ENCODE measurements at places on chromosomes 7 and 10.

GRCh38 chr10:26959841-26960240, 99.1 kb upstream of the ABI1 start:
- no peak for DNase-seq

DNA sequence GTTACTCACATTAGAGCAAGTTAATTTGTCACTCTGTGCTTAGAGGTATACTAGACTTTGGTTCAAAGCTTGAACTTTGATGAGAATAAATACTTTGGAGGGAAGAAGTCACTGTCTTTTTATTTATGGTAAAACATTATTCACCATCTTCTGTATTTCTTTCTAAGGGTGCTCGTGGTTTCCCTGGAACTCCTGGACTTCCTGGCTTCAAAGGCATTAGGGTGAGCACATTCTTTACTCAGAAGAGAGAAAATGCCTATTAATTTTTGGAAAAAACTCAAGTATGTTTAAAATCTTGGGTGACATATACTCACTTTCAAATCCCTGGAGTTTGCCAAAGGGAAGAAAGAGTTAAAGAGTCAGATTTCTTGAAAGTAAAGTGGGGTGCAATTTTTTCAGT, 10.8 kb downstream of the COL1A2 start:
- no peak for DNase-seq

- DNase-seq, result no peak
These were observed 57.0 kb downstream of the HECTD2 start for GRCh38 chr10:91467114-91467513.

- DNase-seq, result no peak
These were observed 280.3 kb downstream of the AUTS2 start for GRCh38 chr7:69878591-69878990.

DNA sequence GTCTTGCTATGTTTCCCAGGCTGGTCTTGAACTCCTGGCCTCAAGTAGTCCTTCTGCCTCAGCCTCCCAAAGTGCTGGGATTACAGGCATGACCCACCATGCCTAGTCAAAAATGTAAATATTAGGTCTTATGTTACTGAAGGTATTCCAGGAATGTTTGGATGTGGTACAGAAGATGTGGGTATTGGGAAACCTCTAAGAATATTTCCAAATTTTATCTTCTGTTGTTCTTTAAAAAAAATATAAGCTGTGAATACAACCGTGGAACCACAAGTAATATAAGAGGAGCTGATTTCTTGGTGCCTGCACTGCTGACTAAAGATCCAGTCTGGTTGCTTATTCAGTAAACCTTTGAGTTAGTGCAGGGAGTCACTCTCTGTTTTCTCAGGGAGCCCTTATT, 178.3 kb downstream of the AUTS2 start:
- DNase-seq, result no peak

- DNase-seq, result no peak
These were observed 469.5 kb upstream of the POM121L12 start for GRCh38 chr7:52565974-52566373.

DNA sequence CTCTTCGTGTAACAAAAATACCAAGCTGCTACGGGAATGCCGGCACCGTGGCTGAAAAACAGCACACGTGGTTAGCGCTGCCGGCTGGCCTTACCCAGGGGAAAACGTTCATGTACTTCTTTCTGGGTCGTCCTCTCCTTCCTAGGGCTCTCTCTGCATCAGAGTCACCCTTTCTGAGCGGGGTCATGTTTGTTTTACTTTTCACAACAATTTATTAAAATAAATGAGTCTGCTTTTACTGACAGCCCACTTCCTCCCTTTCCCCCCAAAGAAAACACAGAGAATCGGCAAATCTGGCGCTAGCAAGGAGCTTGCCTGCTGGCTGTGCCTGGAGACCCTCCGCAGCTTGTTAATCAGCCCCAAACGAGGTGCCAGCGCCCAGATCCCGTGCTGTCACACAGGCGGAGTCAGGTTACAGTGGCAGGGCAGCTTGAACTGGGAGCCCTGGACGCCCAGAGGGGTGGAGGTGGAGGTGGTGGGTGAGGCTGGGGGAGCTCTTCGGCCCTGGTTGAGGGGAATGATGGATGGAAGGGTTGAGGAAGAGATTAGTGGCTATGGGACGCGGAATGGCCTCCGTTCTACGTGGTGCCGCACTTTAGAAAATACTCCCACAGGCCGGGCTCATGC, 162.2 kb upstream of the TNS3 start:
- DNase-seq, result no peak

DNA sequence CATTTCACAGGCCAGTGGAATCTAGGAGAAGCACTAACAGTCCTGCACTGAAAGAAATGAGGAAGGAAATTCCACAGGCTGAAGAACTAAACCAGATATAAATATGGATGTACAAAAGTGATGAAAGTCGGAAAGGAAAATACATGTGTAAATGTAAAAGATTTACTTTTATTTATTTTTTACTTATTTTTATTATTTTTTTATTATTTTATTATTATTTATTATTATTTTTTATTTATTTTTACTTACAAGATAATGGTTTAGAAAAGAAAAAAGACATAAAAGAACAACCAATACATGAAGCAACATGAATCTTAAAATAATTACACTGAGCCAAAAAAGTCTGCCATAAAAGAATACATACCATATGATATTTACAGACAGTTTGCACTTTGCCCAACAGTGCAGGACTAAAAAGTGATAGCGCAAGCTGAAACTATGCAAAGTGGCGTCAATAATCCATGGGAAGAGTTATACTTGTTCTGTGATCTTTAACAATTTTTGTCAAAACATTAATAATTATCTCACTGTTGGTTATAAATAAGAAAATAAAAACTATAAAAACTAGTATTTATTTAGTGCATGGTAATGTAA, 317.8 kb upstream of the MKI67 start:
- DNase-seq, result no peak

DNA sequence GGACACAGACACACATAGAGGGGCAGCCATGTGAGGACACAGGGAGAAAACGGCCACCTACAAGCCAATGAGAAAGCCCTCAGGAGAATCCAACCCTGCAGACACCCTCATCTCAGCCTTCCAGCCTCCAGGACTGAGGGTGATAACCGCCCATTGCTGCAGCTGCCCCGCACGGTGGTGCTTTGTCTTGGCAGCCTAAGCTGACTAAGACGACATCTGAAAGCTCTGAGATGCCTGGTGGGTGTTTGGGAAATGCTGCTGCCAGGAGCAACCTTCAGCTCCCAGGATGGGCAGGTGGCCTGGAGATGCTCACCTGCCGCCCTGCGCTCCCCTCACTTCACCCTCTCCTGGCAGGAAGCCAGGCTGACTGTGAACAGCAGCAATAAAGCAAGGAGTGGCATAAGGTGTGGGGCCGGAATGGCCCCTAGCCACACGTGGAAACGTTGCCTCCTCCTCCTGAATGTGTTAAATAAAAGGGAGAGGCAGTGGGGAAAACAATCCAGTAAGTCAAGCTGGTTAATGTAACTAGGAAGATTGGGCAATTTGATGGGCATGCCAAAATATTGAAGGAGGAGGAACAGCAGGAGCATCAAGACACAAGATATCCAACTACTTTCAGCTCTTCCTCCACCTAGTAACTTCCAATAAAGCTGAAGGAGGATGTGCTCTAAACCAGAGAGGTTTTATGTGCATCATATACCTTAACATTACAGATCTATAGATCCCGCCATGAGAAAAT, 121.5 kb downstream of the TNS3 start:
- DNase-seq, result no peak

DNA sequence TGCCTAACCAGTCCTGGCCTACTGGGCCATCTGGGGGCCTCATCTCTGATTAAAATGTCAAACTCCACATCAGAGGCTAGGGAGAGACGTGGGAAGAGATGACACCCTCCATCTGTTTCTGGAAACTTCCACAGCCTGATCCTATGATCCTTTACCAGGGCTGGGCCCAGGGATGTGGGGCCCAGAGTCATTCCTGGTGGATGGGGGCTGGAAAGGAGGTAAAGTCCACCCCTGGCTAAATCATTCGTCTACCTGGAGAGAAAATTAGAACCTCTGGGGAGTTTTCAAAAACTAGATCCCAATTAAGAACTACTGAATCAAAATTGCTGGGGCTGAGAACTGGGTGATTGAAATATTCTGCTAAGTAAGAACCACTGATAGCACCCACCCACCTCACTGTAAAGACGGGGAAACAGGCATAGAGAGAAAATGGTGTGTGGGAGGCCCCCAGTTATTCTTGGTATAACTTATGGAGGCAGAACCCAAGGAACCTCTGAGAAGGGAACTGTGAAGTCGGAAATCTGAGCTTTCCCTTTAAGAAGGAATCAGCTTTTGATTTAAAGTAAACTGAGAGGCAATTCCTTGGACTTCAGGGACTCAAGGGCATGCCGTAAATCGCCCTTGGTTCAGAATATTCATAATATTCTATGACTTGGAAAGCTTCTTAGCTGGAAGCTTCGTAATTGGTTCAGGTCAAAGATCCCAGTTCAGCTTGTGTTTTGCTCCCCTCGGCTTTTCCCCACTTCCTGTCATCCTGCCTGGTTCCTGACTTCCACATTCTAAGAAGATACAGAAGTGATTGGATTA, 53.1 kb downstream of the PRKAG2 start:
- no peak for DNase-seq

DNA sequence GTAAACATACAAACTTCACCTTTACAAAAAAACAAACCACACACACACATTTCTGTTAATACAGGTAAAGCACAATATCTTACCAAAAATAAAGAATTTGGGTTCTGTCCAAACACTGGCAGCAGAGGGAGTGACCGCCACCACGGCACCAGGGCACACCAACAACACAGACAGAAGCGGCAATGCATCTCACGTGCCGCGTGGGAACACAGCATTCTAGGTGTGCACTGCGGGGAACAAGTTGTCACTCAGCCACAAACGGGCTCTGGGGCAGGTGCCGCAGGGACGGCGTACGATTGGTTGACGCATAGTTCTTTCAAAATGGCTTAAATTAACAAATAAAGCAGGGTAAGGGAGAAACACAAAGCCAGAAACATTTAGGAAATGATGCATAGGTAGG, 22.3 kb downstream of the PDGFA start:
- DNase-seq, result no peak

DNA sequence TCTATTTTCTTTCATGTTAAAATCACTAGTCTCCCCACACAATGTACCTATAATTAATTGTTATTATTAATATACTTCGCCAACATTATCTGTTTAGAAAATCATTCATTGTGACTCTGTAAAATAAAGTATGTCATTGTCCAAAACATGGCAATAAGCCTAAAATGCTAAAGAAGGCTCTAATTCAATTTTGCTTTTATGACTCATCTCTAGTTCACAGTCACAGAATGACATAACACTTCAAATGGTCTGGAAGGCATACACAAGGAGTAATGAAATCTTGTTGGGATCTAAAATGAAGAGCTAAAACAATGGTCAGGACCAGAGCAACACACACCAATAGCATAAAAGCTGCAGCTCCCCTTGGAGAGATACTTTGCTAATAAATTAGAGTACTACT, 505.8 kb downstream of the GPAM start:
- no peak for DNase-seq

GRCh38 chr7:22549667-22550513, 49.9 kb upstream of the STEAP1B start:
- DNase-seq, result peak; percentile 4

All from NCI-H187 (cell line).